Hematopoietic multipotent progenitor cell treated with erythropoietin and hydrocortisone succinate and interleukin-3 and kit ligand, for 8 days (in vitro differentiated cells): ENCODE measurements at places on chromosomes 5 and 9.

- DNase-seq, result peak; percentile 45
Measured at GRCh38 chr5:131795879-131796792, 681 bp downstream of the FNIP1 start.

- DNase-seq, result peak; percentile 8
Measured at GRCh38 chr5:6435356-6435755, 13.3 kb upstream of the UBE2QL1 start.

DNA sequence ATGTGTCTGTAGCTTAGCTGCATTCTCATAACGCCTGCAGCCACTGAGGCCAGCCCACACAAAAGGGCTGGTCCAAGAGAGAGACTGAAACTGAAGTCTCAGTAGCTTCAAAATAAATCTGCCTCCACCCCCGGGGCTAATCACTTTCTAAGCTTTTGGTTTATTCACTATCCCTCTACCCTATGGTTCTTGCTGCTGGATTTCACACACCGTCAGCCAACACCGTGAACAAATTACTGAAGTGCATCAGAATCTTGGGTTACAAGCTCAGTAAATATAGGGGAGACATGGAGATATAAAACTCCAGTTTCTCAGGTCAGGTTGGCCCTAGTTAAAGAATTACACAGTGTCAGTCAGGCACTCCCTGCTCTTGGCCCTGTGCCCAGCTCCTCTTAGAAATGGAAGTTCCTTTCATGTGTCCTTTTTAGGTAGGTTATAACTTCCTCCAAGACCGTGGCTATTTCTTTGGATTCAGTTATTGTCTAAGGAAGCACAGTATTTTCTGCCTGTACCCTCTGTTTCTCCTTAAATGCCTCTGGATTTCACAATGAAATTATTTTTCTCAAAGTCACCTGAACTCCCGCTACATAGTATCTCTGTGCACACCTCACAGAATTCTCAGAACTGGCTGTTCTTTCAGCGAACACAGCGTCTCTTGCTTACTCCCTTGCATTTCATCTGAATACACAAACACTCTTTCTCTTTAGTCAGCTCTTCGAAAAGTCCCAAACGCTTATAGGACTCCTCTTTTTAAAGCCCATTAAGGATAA, 112.5 kb downstream of the FAM174A start:
- peak; percentile 68 for DNase-seq

- no peak for DNase-seq
Measured at GRCh38 chr5:39661026-39661779, 236.4 kb upstream of the DAB2 start.

DNA sequence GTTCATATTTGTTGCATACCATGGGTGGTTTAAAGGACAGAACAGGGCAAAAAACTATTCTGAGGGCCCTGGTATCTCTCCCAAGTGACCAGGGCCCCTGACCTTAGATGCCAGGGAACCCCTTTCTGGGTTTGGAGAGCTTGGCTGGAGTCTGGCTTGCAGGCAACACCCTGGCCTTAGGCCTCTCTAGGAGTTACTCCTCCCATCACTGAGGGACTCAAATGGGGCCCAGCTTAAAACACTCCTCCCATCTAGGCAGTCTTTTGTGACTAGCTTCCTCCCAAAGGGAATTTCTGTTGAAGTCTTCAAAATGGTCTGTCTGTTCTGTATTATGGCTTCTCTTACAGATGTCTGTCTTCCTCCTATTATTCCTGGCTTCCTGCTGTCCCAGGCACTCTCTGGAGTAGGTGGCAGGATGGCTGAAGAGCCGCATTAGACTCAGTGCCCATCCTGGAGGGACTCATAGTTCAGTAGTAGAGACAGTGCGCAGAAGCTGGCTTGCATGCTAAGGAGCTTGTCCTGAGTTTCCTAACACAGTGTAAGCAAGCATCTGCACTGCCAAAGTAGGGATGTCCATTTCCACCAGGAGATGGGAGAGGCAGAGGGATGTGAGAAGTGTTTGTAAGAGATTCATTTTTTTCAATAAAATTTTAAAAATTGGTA, 10.0 kb downstream of the COL15A1 start:
- DNase-seq, result no peak

DNA sequence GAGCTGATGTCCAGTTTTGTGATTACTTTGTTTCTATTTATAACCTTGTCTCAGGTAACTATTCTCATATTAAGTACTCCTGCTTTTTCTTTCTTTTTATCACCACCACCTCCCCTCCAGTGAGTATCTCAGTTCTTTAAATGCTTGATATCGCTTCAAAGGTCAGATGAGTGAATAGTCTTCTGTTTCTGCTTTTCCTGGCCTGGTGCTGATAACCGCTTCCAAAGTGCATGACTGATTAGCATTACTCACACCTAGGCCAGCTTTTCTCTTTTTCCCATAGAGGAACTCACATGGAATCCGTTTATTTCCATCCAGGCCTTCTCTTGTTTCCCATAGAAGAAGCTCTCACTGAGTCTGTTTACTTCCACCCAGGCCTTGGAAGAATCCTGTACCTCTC, 3.2 kb downstream of the SLC36A1 start:
- no peak for DNase-seq

DNA sequence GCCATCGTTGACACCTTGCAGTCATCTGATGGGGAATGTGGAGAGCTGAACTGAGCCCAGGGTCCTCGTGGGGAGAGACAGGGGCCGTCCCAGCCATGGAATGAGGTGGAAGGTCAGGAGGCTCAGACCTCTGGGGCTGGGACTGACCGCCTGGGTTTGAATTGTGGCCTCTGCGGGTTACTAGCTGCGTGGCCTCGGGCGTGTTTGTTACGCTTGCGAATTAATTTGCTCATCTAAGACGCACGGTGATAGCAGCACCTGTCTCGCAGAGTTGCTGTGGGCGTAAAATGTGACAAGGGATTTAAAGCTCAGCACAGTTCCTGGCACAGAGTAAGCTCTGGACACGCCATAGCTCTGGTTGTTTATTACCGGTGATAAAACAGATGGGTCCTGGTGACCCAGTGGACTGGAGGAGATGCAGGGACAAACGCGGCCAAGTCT, 19.4 kb upstream of the DAB2IP start:
- DNase-seq, result no peak

DNA sequence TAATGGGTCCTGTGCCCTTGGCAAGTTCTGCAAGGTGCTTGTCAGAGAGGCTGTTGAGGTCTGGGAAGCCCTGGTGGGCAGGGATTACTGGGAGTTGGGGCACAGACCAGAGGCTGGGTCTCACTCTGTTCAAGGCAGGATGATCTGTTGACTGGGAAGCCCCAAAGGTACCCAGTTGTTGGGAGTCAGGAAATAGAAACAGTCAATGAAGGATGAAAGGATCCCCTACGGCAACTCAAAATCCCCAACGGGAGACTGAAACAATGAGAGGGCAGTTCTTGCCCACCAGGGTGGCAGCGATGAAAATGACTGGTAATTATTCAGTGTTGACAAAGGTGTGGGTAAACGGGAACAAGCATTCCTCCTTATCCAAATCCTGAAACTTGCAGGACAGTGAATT, 31.2 kb downstream of the BNIP1 start:
- DNase-seq, result no peak

GRCh38 chr5:167831754-167832504, 459.5 kb upstream of the WWC1 start:
- no peak for DNase-seq

GRCh38 chr9:33623658-33624586, 99.9 kb downstream of the ANKRD18B start:
- DNase-seq, result peak; percentile 89

DNA sequence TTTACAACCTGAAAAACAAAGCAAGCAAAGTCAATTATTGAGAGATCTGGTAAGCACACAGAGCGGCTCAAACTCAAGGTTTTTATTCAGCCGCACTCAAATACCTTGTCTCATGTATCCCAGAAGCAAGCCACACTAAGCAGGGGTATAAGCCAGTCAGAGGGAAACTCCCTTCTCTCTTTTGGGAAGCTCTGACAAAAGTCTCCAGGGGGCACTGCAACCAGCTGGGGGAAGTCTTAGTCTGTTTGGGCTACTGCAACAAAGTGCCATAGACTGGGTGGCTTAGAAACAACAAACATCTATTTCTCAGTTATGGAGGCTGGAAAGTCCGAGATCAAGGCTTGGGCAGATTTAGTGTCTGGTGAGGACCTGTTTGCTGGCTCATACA, 246.0 kb downstream of the ENC1 start:
- peak; percentile 3 for DNase-seq

GRCh38 chr9:73121375-73121935, 30.2 kb upstream of the ANXA1 start:
- no peak for DNase-seq
